ENCODE measurements at places on chromosomes 12 and 14. TPM values are rescaled to one million over a fixed set of nuclear protein-coding genes. Genes with fewer than 3 reads are reported as not detected.

- peaks cover 22% of the 10 kb centered on the region for H3K4me1 ChIP-seq
- H3K27me3 ChIP-seq = no peaks in the 10 kb centered on the region
- no peaks in the 10 kb centered on the region for H3K36me3 ChIP-seq
- H3K27ac ChIP-seq = no peak overlapping the region
- DNase-seq = no peak
Measured at GRCh38 chr14:35332517-35333263, 40.5 kb downstream of the PSMA6 start.

The CALM1 gene
- total RNA-seq = 227 TPM

DNA sequence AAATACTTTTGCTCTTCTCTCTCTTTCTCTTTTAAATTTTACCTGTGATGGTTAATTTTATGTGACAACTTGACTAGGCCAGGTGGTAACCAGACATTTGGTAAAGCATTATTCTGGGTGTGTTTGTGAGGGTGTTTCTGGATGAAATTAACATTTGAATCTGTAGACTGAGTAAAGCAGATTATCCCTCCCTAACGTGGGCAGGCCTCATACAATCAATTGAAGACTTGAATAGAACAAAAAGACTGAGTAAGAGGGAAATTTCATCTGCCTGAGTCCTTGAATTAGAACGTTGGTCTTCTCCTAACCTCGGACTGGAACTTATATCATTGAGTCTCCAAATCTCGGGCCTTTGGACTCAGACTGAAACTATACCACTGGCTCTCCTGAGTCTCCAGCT lies 182.1 kb downstream of the NELL2 start:
- DNase-seq = no peak
- H3K4me3 ChIP-seq = no peak overlapping the region
- H3K36me3 ChIP-seq = no peaks in the 10 kb centered on the region
- H3K27ac ChIP-seq = no peak overlapping the region

GRCh38 chr12:113052326-113052725 lies 4.2 kb upstream of the DTX1 start:
- H3K4me1 ChIP-seq = no peaks in the 10 kb centered on the region
- peak; percentile 58 for DNase-seq
- H3K27ac ChIP-seq = no peak overlapping the region
- H3K4me3 ChIP-seq = no peak overlapping the region

The C12orf75 gene
- total RNA-seq = 48.5 TPM
